ENCODE measurements at places on chromosomes 1 and 21. TPM values are rescaled to one million over a fixed set of nuclear protein-coding genes. Genes with fewer than 3 reads are reported as not detected.

GRCh38 chr1:25566730-25567341 is 23.4 kb downstream of the LDLRAP1 start:
- DNase-seq, result peak; percentile 84

- no peak for DNase-seq
These were observed 14.2 kb upstream of the AGPAT3 start for GRCh38 chr21:43850728-43851295.

GRCh38 chr1:56450004-56450666 is 129.2 kb downstream of the PLPP3 start:
- DNase-seq, result no peak

GRCh38 chr1:173223031-173223380 is 15.9 kb upstream of the TNFSF4 start:
- no peak for DNase-seq

- no peak for DNase-seq
These were observed 14.1 kb downstream of the SLC19A1 start for GRCh38 chr21:45528028-45528705.

DNA sequence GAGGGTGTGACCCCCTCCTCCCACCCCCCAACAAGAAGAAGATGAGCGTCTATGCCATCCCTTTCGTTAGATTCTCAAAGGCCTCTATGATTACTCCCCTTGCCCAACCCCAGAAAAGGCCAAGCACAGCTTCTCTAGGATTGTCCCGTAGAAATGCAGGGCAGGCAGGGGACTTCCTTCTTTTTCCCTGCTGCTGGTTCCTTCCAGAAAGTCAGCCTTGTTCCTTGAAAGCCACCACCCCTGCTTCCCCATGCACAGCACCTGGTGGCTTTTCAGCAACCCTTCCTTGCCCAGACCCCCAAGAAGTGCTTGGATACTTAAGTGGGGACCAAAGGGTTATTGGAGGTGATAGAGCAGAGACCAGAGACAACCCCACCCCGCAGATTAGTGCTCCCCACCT is 75.1 kb downstream of the ARHGEF10L start:
- no peak for DNase-seq

DNA sequence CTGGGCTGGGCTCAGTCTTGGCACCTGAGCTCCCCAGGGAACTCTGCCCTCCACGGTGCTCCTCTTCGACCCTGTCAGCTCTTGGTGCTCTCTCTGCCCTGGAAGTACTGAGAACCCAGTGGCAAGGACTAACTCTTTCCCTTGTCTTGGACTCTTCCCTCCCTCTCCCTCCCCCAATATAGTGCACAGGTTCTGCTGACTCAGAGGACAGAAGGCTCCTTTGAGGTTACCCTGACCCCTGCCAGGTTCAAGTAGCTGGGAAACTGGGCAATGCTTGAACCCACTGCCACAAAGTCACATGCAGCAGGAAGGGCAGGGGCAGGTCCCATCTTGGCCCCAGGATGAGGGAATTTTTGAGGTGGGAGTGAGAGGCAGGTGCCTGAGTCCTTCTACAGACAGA is 20.3 kb downstream of the KCNQ4 start:
- DNase-seq, result no peak

DNA sequence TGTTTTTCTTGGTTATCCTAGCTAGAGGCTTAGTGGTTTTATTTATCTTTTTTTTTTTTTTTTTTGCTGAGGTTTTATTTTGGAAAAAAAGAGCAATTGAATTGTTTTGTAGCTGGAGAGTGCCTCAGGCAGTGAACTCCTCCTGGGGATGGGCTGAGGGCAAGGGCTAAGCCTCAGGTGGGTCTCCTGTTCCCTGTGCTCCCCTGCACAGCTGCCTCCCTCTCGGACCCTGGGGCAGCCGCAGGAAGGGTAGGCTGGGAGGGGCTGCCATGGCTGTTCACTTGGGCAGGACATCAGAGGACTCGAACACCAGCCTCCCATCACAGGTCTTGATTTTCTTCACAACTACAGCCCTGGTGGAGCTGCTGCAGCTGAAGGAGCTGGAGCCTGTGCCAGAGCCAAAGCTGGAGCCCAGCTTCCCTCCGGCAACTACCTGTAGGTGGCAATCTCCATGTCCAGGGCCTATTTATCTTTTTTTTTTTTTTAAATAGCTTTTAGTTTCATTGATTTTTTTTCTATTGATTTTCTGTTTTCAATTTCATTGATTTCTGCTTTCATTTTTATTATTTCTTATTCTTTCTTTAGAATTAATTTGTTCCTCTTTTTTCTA is 28.9 kb downstream of the LEPR start:
- DNase-seq, result no peak

GRCh38 chr1:230176326-230176725 is 109.3 kb downstream of the GALNT2 start:
- DNase-seq, result no peak

GRCh38 chr1:244405856-244406255 is 45.9 kb downstream of the ADSS2 start:
- no peak for DNase-seq

Gene IFFO2
- total RNA-seq, result 3.3 TPM

GRCh38 chr1:197198333-197198732 is 51.9 kb upstream of the ASPM start:
- DNase-seq, result no peak

GRCh38 chr1:183989078-183989577 is 48.4 kb downstream of the COLGALT2 start:
- peak; percentile 73 for DNase-seq

Gene MYBPH
- 0.08 TPM for total RNA-seq

- DNase-seq, result no peak
These were observed 34.1 kb downstream of the TRIT1 start for GRCh38 chr1:39849203-39849602.

DNA sequence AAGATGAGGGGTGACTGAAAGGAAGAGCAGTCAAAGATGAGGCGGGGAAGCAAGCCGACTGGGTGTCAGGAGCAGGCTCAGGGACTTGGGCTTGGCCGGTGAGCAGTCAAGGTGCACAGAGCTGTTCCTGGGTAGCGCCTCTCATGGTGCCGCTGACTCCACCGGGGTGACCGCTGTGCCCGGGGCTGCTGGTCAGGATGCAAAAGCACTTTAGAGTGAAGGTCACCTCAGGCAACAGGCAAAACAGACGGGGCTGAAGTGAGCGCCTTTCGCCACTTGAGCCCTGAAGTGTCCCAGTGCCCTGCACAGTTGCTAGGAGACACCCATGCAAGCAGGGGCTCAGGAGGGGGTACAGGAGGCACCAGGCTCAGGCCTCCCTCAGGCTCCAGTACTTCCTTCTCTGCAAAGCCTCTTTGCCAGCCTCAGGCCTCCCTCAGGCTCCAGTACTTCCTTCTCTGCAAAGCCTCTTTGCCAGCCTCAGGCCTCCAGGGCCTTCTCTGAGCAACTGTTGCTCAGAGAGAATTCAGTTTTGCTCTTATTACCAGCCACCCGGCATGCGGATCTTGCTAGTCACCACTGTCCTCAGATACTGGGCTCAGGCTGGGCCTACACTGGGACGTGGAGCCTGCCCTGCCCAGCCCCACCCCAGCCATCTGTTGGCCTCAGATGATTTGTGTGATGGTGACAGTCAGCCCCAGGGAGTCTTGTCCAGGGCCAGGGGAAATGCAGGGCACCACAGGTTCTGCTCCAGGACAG is 99.7 kb upstream of the IRF2BP2 start:
- DNase-seq, result no peak

GRCh38 chr1:72324451-72324850 is 42.1 kb upstream of the NEGR1 start:
- DNase-seq, result no peak

GRCh38 chr1:209542585-209542984 is 40.9 kb upstream of the CAMK1G start:
- no peak for DNase-seq

DNA sequence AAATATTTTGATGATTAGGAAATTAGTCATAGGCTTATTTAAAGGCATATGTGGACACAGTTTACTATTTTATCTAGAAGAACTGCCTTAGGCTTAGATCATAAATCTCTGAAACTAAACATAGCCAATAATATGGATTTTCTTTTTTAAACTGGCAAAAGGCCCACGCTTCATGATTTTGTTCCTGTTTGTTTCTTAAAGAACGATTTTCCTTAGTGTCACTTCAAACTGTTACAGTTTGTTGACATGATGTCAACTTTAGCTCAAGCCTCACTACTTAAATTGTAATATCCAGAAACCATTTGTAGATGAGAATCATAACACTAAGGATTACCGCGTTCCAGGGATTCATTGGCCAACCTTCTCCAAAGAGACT is 322.6 kb downstream of the HHIPL2 start:
- no peak for DNase-seq

DNA sequence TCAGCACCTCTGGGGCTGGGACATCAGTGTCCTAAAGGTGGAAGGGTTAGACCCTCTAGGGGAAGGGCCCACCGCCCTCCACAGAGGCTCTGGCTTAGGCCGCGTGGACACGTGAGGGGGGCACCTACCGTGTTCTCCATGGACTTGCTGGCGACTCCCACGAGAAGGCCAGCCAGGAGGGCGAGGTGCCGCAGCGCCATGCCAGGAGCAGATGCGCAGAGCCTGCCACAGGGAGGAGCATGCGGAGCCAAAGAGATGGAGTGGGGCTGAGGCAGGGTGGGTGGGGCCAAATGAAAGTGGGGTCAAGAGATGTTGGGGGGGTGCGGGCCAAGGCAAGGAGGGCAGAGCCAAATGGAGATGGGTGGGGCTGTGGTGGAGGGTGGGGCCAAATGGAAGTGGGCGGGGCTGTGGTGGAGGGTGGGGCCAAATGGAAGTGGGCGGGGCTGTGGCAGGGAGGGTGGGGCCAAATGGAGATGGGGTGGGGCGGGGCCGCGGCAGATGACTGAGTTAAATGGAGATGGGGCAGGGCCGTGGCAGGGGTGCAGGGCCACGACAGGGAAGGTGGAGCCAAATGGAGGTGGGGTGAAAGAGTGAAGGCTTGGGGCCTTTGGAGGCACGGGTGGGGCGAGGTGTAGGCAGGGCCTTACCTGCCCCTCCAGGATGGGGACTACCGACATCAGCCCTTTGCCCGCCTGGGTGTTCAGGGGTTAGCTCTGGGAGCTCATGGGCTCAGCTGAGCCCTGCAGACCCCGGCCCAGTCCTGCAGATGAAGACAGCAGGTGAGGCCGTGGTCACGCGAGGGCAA is 17.4 kb upstream of the RNF223 start:
- DNase-seq, result no peak

DNA sequence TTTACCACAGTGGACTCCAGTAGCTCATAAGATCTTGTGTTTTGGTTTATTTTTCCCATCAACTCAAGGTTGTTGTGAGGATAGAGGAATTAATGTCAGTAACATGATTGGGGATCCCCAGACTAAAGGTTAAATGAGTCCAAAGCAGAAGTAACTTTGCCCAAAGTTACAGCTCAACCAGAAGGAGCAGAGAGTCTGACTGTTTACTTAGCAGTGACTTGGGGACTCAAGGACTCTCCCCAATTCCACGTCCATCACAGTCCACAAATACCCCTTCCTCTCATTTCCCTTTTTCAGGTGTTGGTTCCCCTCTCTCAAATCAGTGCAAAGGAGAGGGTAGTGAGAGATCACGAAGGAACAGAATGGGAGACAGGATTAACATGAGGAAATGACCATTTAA is 4.0 kb upstream of the ETV3 start:
- no peak for DNase-seq

GRCh38 chr1:226558036-226558650 is 9.6 kb downstream of the STUM start:
- no peak for DNase-seq

- DNase-seq, result no peak
These were observed 4.5 kb upstream of the PRAMEF12 start for GRCh38 chr1:12769031-12769430.

Gene DENND2D
- 2.9 TPM for total RNA-seq

GRCh38 chr21:41668686-41669532 is 97.9 kb downstream of the RIPK4 start:
- DNase-seq, result no peak

GRCh38 chr1:93904228-93904627 is 5.0 kb downstream of the GCLM start:
- DNase-seq, result no peak

Gene CYP4A11
- not detected for total RNA-seq

DNA sequence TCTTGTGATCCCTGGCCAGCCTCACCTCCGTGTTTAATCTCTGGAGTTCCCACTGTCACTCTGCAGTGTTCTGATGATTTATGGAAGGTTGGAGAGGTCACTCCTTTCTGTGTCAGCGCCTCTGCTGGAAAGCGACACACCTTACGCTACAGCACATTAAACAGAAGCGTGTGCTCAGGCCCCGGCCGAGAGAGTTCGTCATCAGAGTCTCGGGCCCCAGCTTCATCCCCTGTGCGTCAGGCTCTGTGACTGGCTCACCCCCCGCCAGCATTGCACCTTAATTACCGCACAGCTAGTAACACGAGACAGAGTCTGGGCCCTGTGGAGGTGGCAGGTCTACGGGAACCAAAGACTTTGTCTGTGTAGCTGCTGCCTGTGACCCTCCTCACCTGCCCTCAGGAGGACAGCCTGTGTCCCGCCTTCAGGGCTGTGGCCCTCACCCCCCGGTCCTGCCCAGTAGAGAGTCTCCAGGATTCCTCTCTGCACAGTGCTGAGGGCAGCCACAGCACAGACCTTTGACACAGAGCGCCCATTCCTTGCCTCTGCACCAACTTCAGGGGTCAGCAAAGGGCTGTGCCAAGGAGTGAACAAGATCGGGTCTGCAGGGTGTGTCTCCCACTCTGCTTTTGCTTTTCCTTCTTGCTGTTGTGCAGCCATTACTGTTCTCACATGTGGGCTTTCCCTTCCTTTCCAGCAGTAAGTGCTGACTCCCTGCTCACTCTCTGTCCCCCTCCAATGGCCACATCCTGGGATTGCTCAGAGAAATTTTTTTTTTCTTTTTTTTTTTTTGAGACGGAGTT is 157.6 kb downstream of the PGBD5 start:
- DNase-seq, result peak; percentile 75

DNA sequence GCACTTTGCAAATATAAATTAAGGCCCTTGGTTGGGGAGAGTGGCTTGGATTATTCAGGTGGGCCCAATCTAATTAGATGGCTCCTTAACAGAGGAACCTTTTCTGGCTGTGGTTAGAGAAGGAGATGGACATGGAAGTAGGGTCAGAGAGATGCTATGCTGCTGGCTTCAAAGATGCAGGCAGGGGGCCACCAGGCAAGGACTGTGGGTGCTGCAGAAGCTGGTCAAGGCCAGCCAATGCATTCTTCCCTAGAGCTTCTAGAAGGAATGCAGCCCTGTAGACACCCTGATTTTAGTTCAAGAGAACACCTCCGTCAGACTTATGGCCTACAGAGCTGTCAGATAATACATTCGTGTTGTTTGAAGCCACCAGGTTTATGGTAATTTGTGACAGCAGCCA is 3.7 kb upstream of the TMEM9 start:
- no peak for DNase-seq

GRCh38 chr1:38085666-38086330 is 39.2 kb upstream of the POU3F1 start:
- no peak for DNase-seq

DNA sequence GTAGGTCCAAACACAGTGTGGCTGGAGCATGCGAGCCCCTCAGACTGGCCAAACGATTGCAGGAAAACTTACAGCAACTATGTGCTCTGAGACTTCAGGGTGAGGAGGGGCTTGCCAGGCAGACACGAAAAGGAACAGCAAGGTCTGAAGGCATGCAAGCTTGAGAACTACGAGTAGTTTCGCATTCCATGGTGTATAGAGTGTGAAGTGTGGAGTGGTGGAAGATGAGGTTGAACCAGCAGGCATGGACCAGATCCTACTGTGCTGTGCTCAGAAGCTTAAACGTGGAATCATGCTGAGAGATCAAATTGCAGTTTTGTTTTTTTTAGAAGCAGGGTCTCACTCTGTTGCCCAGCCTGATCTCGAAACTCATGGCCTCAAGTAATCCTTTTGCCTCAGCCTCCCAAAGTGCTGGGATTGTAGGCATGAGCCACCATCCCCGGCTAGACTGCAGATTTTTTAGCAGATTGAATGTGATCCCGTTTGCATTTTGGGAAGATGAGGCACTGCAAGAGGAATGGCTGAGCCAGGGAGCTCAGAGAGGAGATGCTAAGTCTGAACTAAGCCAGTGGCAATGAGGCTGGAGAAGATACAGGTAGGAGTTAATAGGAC is 5.1 kb upstream of the TFAP2E start:
- DNase-seq, result no peak
